Activated T-cell treated with anti-CD3 and anti-CD28 coated beads for 4 hours (primary cell): ENCODE measurements at places on chromosomes 5 and 9.

GRCh38 chr5:116359592-116359991 lies 215.0 kb downstream of the SEMA6A start:
- no peak for DNase-seq

GRCh38 chr9:138057726-138058125 lies 180.1 kb downstream of the CACNA1B start:
- no peak for DNase-seq

DNA sequence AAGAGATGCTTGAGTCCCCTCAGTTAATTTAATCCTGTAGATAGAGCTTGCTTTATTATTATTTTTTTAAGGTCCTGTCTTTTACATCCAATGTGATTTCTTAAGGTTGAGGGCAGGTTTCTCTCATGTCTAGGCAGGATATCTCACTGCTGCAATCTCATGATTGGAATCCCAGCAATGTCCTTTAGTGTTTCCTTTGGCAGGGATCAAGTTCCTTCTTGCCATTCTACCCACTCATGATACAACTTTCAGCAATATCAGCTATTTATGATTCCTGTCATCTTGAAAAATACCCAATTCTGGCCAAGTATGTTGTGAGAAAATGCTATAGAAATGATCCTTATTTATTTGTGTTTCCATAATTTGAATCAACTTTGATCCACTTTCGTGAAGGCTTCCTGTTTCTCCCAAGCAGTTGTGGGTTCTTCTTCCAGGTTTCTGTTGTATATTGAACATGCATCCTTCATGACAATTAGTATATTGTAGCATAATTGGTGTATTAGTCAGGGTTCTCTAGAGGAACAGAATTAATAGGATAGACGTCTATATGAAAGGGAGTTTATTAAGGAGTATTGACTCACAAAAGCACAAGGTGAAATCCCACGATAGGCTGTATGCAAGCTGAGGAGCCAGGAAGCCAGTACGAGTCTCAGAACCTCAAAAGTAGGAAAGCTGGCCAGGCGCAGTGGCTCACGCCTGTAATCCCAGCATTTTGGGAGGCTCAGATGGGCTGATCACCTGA lies 18.4 kb upstream of the VPS13A start:
- DNase-seq = no peak

GRCh38 chr9:133471551-133472276 lies 7.2 kb downstream of the SLC2A6 start:
- DNase-seq = no peak

DNA sequence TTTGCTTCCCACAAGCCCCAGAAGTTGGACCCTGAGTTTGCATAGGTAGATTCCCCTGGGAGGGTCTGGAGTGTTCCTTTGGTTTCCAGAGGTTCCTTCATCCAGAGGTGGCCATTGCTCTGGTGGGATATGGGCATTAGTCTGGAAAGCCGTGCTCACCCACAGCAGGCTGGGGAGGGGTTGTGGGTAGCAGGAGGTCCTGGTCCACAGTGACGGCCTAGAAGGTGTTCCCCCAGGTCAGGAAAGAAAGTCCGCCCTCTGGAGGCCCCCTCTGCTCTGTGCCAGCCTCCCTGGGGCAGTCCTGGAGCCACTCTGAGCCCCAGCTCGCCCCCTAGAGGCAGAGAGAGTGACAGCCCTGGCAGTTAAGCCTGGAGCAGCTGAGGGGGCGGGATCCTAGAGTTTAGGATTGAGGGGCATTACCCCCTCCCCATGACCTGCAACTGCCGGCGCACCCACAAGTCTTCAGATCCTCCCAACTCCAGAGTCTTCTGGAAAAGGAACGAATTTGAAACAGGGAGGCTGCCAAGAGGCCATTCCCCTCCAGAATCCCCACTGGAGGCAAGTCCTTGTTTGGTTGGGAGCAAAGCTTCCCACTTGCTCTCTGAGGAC lies 36.8 kb downstream of the NDST1 start:
- DNase-seq = peak; percentile 28

- no peak for DNase-seq
Measured at GRCh38 chr5:14327624-14328023, 184.5 kb downstream of the TRIO start.
